NCI-H2171 treated with DMSO at 0.1 percent for 48 hours (cell line): ENCODE measurements at places on chromosomes 11 and 22.

DNA sequence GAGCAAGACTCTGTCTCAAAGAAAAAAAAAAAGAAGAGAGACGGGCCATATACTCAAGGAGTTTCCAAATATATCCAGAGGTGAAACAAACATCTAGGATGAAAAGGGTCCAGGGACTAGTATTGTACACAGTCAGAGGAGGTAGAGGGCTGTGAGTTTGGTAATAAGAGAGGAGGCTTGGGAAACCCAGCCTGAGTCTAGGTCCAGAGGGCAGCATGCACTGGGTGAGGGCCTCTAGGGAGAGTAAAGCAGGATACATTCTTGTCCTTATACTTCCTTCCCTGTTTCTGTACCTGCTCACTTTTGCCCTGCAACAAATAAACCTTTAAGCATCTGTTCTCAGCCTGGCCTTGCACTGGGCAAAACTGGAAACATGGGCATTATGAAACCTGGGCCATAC lies 31.5 kb downstream of the STIM1 start:
- no peak for DNase-seq

- DNase-seq: no peak
These were observed 38.1 kb downstream of the CAPN1 start for GRCh38 chr11:65219930-65220213.

DNA sequence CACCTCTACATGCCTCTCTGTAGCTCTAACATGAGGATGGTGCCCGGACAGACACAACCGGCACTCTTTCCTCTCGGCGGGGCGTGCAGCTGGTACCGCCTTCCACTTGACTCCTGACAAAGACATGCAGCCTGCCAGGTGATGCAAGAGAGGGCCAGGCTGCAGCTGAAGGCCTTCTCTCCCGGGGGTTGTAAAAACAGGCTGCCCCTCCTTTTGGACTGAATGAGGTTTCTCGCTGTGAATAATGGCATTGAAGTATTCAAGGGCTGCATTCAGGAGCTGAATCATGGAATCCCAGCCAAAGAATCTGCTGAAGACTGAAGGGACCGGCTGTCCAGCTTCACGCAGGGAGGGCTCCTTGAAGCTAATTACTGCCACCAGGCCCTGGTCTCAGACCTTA lies 110.9 kb downstream of the GALNT18 start:
- peak; percentile 69 for DNase-seq

DNA sequence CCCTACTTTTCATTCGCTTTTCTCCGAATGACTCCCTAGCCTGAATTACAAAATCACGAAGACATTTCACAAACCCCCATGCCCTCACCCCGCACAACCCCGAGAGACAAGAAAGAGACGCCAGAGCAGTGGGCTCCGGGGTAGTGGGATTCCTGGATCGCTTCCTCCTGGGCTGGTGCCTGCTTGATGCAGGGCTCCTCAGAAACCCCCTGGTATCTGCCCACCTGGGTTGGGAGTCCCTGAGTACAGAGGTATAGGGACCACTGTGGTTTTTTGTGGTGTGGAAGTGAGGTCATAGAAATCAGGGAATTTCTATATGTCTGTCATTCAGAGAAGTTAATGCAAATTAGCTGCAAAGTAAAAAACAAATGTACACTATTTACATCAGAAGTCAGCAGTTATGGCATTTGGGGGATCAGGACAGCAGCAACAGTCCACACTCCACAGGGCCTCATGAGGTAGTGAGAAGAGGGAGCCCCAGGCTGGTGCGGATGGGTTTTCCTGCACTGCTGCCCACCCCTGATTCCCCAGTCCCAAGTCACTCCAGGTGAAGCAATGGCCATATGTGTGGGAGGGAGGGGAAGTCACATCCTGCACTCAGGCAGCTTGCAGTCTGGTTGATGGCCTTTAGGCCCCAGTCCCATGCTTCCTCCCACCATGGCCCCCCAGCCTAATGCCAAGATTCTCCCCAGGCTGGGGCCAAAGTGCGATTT lies 39.6 kb downstream of the BUD13 start:
- DNase-seq: no peak

DNA sequence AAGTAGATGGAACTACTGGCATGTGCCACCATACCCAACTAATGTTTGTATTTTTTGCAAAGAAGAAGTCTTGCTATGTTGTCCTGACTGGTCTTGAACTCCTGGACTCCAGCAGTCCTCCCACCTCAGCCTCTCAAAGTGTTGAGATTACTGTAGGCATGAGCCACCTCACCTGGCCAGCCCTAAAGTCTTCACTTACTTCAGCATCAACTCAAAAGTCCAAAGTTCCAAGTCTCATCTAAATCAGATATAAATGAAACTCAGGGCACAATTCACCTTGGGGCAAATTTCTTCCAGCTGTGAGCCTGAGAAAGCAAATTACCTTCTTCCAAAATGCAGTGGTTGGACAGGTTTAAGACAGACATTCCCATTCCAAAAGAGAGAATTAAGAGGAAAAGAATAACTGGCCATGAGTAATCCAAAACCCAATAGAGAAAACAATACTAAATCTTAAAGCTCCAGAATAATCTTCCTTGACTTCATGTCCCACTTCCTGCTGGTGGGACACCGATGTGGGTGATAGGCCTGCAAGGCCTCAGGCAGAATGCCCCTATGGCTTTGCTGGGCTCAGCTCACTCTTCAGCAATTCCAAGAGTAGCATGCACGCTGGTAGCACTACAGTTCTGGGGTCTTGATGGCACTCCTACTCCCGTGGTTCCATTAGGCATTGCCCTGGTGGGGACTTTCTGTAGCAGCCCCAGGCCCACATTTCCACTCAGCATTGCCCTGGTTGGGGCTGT lies 50.3 kb downstream of the TUG1 start:
- no peak for DNase-seq

GRCh38 chr11:119424276-119424675 lies 1.3 kb upstream of the THY1 start:
- no peak for DNase-seq

- DNase-seq: no peak
These were observed 6.1 kb upstream of the CHST1 start for GRCh38 chr11:45671246-45672171.

GRCh38 chr11:35540526-35540925 lies 15.1 kb upstream of the PAMR1 start:
- no peak for DNase-seq

GRCh38 chr11:129368889-129369672 lies 6.6 kb upstream of the BARX2 start:
- no peak for DNase-seq

GRCh38 chr11:118629761-118630661 lies 22.6 kb downstream of the PHLDB1 start:
- DNase-seq: no peak

DNA sequence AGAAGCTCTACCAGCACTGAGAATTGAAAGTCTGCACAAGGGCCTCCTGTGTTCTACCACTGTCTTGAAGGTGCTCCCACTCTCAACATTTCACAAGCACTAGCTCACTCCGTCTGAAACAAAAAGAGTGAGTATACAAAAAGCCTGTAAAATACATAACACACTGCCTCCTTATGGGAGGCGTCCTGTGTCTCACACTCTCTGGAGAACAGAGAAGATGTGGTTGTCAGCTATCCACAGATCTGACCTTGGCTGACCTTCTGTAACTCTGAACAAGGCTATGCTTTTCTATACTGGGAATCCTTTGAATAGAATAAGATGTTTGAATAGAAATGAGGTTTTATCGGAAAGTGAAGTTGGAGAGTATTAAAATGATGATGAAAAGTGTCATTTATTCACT lies 171.3 kb upstream of the TMEM45B start:
- no peak for DNase-seq

GRCh38 chr22:29719899-29720645 lies at the start of gene CABP7:
Gene CABP7, plus strand, starts transcription at chr22:29720003. Its CDS starts 422 bp downstream, at chr22:29720425.
- DNase-seq: no peak

DNA sequence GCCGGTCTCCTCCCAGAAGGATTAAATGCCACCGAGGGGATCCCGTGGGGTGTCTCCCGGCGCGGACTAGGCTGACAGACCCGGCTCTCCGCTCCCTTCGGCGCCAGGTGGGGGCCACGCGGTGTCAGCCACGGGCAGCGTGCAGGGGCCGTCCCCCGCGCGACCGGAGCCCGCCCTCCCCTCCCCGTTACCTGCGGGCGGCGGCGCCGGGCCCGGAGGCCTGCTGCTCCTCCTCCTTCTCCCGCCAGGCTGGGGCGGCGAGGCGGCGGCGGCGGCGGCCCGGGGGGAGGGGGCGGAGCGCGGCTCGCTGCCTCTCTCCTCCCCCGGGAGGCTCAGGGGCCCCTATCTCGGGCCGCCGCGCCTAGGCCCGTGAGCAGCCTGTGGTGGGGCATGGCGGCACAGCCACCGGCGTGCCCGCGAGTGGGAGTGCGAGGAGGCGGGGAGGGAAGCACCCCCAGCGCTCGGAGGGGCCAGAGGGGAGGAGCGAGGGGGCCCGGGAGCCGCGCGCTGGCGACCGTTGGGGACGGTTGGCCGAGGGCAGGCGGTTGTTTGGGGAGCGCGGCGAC lies 450 bp downstream of the ZBTB44 start:
- DNase-seq: peak; percentile 75

DNA sequence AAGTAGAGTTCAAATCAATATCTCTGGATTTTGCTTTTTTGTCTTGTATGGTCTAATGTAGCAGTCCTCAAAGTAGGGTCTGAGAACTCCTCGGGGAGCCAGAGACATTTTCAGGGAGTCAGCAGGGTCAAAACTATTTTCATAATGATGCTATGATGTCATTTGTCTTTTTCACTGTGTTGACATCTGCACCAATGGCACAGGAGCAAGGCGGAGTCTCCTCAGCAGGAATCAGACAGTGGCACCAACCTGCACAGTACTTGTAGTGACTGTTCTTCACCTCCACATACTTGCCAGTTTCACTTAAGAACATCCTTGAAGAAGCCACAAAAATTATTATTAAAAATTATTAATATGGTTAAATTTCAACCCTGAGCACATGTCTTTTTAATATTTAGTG lies 14.9 kb upstream of the FXYD6 start:
- DNase-seq: no peak

DNA sequence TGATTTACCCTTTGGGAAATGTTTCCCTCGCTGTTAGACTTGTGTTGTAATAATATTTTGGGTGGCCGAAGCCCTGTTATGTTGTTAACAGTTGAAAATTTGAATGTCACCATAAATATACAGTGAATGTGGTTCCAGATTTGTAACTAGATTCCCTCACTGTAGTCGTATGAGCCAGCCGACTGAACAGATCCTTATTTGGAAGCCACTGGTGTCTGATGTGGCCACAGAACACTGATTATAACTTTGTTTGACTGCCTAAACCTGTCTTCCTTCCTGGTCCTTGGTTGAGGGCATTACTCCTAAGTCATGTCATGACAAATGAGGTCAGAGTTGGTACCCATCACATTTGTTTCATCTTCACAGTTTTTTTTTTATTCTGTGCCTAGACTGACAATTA lies 45.4 kb downstream of the YAP1 start:
- DNase-seq: no peak

GRCh38 chr11:109996060-109996459 lies 97.1 kb upstream of the ZC3H12C start:
- no peak for DNase-seq

- DNase-seq: no peak
These were observed 846 bp upstream of the GPHA2 start for GRCh38 chr11:64936539-64936938.

- DNase-seq: no peak
These were observed 10.0 kb upstream of the TREH start for GRCh38 chr11:118689503-118689851.

DNA sequence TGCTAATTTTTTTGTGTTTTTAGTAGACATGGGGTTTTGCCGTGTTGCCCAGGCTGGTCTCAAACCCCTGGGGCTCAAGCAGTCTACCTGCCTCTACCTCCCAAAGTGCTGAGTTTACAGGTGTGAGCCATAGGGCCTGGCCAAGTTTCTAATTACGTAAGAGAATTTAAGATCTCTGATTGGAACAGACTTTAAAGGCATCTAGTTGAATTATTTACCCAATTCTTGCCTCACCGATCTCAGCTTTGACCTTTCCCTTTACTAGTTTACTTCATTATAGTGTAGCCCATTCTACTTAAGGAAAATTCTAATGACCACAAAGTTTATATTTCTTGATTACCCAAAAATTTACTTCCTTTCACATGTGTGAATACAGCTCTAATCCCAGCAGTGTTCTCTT lies 81.6 kb downstream of the YAP1 start:
- DNase-seq: no peak

- no peak for DNase-seq
These were observed 53.6 kb downstream of the NAV2 start for GRCh38 chr11:19766206-19766605.

DNA sequence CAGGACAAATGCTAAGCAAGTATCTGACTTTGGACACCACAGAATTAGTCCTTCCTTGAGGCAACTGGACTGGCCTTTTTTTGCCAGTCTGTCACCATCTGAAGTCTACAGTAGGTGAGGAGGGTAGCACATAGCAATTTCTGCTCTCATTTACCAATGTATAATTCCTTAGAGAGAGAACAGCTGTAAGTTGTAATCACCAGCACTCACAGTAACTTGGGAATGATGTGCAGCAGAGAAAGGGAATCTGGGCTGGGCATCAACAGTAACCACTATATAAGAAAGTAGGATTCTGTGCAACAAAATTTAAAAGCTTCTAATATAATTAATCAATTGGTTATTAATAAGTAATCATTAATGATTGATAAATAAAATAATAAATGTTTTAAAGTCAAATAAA lies 86.3 kb upstream of the FAT3 start:
- no peak for DNase-seq

DNA sequence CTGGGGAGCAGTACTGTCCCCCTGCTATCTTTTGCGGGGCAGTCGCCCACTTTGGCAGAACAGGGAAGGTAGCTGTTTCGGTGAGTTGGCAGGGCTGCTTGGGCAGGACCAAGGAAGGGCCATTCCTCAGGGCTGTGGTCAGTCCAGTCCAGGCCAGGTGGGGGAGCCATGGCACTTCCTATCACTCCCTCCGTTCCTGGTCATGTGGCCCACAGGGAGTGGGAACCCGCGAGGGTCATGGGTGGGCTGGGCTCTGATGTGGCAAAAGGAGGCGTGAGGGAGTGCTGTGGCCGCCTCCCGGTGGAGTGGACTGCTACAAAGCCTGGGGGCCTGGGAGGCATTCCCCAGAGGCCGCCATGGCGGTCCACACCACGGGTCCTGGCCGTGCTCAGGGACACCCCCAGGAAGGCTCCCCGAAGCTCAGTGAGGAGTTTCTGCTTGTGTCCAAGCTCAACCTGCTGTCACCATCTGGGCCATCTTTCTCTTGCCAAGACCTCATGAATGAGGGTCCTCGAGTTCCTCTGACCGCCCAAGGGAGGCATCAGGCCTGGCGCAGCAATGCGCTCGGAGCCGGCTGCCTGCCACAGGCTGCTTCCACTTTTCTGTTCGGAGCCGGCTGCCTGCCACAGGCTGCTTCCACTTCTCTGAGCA lies 11.9 kb downstream of the CHID1 start:
- DNase-seq: no peak

DNA sequence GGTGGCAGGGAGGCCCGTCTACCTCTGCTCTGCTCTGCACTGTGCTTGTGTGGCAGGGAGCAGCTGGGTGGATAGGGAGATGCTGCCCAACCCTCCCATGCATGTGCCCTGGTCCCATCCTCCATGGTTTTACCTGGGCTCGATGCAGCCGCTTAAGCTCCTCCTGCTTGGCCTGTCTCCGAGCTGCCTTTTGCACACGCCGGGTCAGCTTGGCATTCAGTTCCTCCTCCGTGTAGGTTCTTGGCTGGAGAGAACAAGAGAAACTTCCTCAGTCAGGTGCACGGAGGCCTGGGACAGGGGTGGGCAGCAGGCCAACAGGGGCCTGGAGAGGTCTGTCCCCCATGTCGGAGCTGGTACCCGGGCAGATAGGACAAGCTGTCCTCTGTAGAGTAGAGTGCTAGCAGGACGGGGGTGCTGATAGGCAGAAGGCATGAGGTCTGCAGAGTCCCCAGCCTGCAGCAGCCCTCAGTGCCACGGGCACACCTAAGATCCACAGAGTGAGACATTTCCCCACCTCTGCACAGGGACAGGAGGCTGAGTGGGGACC lies 36.4 kb upstream of the BID start:
- no peak for DNase-seq
